ENCODE measurements at places on chromosomes 2 and 18.
A peak's percentile ranks its signal among the peaks of the same experiment; 100 is the strongest.

GRCh38 chr18:46485675-46486194 is 171.3 kb downstream of the LOXHD1 start:
- no peak for DNase-seq

DNA sequence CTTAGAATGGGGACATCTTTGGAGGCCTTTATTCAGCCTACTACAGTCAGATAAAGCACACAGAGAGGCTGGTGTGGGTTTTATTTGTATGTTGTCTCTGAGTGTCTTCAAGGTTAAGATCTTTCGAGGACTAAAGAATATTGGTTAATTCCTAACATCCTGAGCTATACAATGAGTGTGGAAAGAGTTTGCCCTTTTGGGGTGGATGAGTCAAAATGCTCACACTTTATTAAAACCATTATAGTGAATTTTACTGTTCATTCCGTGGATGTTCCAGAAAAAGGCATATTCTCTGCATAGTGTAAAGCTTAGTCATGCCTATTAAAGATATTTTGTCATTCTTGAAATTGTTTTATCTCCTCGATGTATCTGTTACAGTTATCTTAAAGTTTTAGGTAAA is 29.1 kb upstream of the SLC38A11 start:
- no peak for DNase-seq

DNA sequence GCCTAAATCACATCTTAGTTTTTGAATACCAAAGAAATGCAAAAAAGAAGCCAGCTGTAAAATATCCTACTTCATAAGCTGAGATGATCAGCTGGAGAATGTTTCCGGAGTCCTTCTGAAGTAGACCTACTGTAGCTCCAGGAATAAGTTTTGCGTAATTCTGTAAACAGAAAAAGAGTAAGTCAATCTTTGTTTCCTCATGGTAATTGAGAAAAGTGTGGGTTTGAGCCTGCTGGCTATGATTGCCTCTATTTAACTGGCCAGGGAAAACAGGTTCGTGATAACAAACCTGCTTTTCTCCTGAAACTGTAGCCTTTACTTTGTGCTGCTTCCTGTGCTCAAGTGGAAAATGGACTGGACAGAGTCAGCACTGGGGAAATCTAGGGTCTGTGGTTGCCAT is 58.2 kb downstream of the ITGB6 start:
- no peak for DNase-seq

GRCh38 chr18:59208602-59209125 is 11.3 kb upstream of the GRP start:
- DNase-seq = no peak

- DNase-seq = peak; percentile 97
These were observed 78.0 kb upstream of the DNMT3A start for GRCh38 chr2:25419678-25420242.

DNA sequence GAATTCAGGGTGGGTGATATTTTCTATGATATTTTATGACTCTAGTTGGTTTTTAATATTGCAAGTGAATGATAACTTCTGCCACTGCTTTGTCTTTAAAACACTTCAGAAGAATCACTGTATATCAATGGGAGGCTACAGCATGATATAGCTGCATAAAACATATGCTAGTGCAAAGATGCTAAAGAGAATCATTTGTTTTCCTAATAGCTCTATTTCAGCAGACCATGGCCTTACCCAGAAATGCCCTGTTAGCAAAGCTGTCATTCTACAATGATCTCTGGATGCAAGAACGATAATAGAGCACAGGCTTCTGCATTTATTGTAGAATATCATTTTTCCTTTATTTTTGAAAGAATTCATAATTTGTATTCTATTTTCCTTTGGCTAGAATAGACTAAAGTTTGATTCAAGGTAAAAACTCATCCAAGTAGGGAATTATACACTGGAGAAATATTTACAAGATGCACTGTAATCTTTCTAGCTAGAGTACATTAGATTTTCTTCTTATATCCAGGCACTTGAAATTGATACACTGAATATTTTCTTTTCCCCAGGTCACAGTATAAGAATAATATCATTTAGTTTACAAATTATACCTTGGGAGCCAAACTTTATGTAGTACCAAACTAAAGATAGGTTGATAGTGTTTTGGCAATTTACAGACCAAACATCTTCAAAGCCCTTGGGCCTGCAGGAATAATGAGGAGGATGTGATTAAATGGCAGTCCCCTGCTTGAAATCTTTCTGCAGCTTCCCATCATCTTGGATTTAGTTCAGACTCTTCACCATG is 252.6 kb upstream of the LINC00305 start:
- no peak for DNase-seq

DNA sequence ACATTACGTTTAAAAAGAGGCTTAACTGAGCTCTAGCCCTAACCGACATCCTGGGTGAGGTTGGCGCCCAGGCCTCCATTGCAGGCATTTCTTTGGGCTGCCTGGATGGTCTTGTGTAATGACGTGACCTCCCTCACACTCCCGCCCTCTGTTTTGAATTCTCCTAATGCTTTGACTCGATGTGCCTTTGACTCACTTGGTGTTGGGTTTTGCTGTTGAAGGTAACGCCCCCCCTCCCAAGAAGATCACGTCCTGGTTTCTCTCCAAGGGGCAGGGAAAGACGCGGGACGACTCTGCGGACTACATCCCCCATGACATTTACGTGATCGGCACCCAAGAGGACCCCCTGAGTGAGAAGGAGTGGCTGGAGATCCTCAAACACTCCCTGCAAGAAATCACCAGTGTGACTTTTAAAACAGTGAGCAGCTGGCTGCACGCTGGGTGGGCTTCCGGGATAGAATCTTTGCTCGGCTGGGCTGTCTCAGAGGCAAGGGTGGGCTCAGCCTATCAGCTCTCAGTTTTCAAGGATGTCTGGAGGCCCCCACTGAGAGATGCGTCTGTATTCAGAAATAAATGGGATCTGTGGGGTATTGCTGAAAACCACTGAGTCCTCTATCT is 87.9 kb upstream of the ATG16L1 start:
- DNase-seq = no peak
